ENCODE measurements at places on chromosomes 3 and 15.

DNA sequence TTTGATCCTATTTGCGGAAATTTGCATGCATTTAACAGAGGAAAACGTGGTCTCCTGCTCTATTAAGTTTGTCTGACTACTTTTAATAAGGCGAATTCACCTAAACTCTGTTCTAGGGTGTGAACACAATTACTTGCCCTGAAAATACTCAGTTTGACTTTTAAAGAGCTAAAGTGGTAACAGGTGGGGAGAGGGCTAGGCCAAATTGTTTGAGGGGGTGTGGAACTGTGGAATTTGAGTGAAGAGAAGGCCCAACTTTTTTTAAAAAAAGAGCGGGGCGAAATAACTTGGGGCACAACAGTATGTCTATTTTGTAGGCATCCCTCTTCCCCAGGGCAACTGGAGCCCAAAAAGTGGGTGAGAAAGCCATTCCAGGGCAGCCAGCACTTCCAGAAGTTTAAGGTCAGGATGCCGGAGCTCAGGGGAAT is 580 bp upstream of the FXR1 start:
- no peak for DNase-seq

- DNase-seq: peak; percentile 50
Observed at GRCh38 chr3:107574650-107575049, 51.9 kb downstream of the BBX start.

DNA sequence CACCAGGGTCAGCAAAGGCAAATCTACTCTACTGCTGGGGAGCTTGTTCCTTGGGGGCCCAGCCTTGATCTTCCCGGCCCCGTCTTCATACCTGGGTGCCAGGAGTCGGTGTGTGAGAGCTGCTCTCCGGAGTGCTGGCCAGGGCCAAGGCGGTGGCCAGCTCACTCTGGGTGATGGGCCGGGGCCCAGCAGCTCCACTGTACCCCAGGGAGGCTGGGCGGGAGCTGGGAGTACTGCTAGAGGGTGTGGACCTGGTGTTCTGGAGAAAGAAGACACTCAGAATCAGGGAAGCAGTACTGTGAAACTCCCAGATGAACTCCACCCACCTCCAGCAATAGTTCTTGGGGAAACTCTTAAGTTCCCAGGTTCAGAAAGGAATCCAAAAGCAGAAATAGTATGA is 11.9 kb downstream of the UBL7 start:
- DNase-seq: no peak

DNA sequence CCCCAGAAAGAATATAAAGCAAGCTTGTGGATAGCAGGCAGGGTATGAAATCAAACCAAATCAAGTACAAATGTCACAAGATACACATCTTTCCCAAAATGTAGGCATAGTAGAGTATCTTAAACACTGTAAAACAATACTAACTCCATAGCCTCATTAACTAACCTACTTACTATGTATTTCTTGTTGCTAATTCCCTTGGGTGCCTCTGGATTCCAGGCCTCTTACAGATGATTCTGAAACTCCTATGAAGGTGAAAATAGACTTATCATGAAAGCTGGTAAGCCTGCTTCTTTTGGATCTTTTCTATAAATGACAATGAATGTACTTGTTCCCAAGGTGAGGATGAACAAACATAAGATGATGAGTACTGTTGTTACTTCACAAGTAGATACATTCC is 93.8 kb downstream of the FRMD5 start:
- no peak for DNase-seq

- DNase-seq: no peak
Observed at GRCh38 chr3:13827256-13827655, 52.6 kb downstream of the WNT7A start.
